Dermis blood vessel endothelial cell (primary cell): ENCODE measurements at places on chromosomes 11 and 22.

- DNase-seq, result no peak
Measured at GRCh38 chr11:27837895-27838563, 137.8 kb upstream of the BDNF start.

- no peak for DNase-seq
Measured at GRCh38 chr11:119486016-119486415, 63.0 kb upstream of the THY1 start.

DNA sequence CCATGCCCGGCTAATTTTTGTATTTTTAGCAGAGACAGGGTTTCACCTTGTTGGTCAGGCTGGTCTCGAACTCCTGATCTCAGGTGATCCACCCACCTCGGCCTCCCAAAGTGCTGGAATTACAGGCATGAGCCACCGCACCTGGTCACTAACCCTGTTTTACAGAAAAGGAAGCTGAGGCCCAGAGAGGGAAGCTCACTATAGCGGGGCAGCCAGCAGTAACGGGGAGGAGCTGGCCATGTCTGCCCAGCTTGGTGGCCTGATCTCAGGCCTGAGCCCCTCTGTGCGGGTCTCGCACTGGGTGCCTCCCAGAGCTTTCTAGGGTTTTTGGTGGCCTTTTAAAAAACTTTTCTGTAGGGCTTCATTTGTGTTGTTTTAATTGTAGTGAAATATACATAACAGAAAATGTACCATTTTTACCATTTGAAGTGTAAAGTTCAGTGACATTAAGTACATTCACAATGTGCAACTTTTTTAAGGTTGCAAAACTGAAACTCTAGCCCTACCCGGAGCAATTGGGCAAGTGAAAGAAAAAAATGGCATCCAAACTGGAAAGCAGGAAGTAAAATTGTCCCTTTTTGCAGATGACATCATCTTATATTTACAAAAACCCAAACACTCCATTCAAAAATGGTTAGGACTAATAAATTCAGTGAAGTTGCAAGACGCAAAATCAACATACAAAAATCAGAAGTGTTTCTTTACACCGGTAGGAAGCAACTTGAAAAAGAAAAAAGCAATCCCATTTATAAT is 14.5 kb upstream of the CYTH4 start:
- no peak for DNase-seq

DNA sequence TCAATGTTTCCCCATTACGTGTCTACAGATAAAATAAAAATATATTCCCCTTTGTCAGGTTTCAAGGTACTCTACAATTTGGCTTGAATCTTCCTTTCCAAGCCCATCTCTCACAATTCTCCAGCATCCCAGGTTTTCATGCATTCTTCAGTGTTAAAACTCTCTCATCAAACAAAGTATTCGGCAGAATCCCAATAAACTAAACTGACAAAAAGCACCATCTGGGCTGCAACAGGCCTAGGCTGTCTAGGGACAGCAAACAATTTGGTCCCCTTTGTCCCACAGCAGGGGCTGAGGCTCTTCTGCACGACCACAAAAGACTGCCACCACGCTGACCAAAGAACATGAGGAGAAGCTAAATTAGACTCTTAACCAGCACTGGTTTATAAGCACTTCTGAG is 159.4 kb downstream of the CADM1 start:
- no peak for DNase-seq

GRCh38 chr11:107545101-107545514 is 20.4 kb downstream of the ALKBH8 start:
- DNase-seq, result peak; percentile 77

DNA sequence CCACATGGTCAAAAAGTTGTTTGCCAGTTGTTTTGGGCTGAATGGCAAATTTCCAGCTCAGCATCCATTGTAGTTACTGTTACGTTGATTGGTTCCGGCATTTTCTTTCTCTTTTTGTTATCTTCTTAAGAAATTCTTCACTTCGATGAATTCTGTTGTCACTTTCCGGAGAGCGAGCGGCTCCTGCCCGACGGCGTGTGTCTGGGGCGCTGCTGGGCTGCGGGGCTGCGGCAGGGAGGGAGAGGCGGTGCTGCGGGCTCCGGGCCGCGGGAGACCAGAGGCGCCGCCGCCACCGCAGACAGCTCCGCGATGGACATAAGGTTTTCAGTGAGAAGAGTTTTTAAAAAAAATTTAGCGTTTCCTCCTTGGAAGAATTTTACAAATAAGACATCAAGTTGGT is 117.4 kb downstream of the RRM1 start:
- no peak for DNase-seq

GRCh38 chr11:121829159-121829643 is 286.8 kb downstream of the BLID start:
- peak; percentile 68 for DNase-seq

DNA sequence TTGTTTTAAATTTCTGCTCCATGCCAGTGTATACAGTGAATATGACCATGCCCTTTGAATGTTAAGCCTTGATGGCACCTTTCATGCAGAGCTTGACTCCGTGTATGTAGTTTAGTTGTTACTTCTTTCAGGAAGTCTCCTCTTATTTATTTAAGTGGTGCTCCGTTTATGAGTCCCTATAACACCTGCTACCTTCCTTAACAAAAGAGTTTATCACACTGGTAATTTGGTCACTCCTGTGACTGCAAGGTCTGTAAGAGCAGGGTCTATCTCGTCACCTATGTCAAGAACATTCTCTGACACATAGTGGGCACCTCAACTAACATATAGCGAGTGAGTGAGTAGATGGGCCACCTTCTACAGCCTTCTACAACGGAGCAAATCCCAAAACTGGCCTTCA is 152.5 kb downstream of the CCDC34 start:
- no peak for DNase-seq

DNA sequence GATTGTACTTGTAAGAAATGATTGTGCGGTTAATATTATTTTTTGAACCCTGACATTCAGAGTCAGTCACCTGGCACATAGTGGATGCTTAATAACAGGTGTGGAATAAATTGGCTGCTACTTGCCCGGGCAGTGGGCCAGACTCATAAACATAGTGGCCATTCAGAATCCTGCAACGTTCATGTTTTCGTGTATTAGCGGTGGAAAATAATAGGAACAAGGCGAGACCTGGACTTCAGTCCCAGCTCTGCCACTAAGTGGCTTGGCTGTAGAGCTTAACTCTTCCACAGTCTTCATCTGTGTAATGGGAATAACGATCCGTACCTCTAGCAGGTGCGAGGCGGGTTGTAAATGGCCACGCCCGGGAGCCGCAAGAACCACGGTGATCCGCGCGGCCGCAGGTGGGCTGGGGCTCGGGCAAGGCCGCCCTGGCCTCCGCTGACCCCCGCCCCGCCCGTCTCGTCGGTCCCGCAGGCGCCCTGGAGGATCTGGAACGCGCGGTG is 761 bp upstream of the TMEM25 start:
- peak; percentile 44 for DNase-seq

GRCh38 chr11:120122924-120123683 is 14.8 kb downstream of the TRIM29 start:
- no peak for DNase-seq

- no peak for DNase-seq
Measured at GRCh38 chr11:3877364-3878257, 22.1 kb downstream of the STIM1 start.

DNA sequence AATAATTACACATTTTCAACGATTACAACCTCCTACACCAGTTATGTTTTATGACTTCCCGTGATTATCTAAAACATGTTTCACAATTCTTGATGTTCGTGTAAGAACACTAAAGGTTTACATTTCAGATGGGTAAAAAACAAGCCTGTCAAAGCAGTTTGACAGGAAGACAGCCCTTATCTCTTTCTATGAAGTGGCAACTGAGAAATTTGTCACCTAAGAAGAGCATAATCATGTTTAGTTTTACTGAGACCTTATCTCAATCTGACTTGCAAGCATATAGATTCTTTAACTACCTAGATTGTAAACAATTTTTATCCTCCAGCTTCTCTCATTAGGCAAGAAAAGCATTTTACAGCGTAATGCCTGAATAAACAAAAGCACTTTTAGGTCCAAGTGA is 218.4 kb upstream of the ZBED5 start:
- no peak for DNase-seq

DNA sequence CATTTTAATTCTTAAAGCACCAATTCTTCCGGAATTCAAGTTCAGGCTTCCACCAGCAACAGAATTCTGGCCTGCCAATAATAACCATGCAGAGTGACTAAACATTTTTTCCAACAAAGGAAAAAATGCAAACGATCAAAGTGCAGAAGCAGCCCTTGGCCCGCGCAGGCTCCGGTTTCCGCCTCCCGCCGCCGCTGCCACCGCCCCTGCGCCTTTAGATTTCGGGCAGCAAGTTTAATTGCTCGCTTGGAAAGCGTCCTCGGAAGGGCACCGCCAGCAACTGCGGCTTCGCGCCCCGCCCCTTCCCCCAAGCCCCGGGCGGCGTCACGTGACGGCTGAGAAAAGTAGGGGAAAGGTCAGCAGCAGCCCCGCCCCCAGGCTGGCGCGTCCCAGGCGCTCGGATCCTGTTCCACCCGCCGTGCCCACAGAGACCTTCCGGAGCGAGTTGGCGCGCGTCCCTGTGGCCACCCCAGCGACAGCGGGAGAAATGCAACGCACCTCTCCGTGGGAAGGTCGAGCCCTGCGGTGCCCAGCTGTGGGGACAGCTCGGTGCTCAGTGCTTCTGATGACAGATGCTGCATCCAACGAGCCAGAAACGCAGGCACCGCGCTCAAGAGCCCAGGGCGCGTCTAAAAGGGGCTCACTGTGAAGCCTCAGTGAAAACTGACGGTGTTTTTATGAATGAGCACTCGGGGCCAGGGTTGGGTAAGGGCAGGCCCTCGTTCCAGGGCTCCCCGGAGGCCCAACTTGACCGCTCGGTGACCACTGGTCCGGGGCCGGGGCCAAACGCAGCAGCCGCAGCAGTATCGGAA is 2.5 kb downstream of the CPT1A start:
- DNase-seq, result peak; percentile 95

GRCh38 chr11:45754741-45755140 is 50.2 kb upstream of the SLC35C1 start:
- no peak for DNase-seq

GRCh38 chr22:49554296-49554625 is 273.4 kb downstream of the BRD1 start:
- no peak for DNase-seq

- DNase-seq, result peak; percentile 87
Measured at GRCh38 chr22:20155330-20156041, 4.6 kb upstream of the CCDC188 start.

GRCh38 chr11:115974703-115975102 is 470.5 kb upstream of the CADM1 start:
- no peak for DNase-seq

DNA sequence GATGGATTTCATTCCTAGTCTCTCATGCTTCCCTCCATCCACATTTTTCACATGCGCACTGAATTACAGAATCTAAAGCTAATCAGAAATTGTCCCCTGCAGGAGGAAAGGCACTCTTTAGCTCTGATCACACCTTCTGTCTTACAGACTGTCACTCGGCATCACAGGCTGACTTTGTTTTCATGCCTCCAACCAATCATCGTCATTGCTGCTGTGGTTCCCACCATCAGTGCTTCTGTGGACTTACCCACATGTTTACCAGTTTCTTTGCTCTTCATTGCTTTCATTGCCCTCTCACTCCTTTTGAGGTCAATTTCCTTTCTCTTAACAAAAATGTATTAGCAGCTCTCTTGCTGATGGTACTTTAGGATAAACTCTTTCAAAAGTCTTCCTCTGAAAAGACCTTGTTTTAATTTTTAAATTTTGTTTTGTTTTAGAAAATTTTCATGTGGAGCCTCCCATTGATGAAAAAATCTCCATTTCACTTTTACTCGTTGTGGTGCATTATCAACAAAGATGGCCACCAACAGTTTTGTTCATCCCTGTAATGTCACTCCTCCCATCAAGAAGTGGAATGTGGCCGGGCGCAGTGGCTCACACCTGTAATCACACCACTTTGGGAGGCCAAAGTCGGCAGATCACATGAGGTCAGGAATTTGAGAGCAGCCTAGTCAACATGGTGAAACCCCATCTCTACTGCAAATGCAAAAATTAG is 20.2 kb upstream of the TREH start:
- no peak for DNase-seq
